ENCODE measurements at places on chromosomes 2 and 18.

DNA sequence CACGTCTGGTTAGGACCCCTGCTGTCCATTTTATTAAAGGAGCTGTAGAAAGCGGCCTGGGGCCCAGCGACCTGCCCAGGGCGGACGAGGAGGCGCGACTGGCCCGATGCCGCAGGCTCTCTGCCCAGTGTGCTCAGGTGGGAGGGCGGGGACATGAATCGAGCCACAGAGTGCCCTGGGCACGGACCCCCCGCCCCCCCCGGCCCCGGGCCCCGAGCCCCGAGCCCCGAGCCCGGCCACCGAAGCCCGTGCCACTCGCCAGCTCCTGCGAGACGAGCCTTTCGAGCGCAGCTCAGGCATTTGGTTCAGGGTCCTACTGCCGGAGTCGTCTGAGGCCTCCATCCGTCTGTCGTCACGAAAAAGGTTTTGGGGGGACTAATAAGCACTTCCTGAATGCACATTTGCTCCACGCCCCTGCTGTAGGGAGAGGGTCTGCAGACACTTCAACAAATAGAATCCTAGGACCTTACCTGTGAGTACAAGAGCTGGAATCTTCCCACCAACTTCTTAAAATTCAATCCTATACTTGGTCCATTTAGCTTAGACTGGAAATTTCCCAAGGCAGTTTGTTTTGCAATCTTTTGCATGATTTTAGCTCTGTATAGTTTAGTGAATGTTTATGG, 602 bp upstream of the ADAM17 start:
- no peak for DNase-seq

GRCh38 chr2:74071426-74071825, 76.3 kb downstream of the BOLA3 start:
- no peak for DNase-seq

DNA sequence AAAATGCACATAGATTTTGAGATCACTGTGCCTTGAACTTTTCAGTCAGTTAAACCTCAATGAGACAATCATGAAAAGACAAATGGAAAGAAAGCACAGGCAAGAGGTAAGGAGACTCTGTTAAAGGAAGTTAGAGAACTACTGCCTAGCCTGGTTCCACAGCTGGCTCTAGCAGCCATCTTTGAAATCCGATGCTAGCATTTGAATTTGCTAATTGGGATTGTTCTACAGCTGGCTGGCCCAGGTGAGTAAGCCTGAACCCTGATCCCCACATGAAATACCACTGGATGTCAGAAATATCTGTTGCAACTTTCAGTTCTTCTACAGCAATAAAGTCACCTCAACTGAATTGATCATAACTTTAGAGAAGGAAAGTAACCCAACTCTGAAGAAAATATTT, 315.2 kb upstream of the CHAC2 start:
- DNase-seq, result no peak

- DNase-seq, result no peak
These were observed 47.1 kb upstream of the THSD7B start for GRCh38 chr2:136718273-136718672.

- DNase-seq, result no peak
These were observed 627 bp upstream of the CRACDL start for GRCh38 chr2:98936353-98937351.
